ENCODE measurements at places on chromosomes 13 and 19. TPM values are rescaled to one million over a fixed set of nuclear protein-coding genes. Genes with fewer than 3 reads are reported as not detected.

The PCSK4 gene
- total RNA-seq, result 1.3 TPM

The SERP2 gene
- 5.5 TPM for total RNA-seq

The FAM216B gene
- not detected for total RNA-seq

The U2AF1L4 gene
- 4.7 TPM for total RNA-seq

GRCh38 chr13:40477623-40478608 lies 188.5 kb downstream of the FOXO1 start:
- DNase-seq, result peak; percentile 26

- peak; percentile 67 for DNase-seq
Measured at GRCh38 chr13:24053519-24054251, 106.8 kb upstream of the SPATA13 start.

- DNase-seq, result no peak
Measured at GRCh38 chr13:47671776-47672175, 329.3 kb downstream of the SUCLA2 start.
